HuH-7 (cell line): ENCODE measurements at places on chromosomes 4 and X.

DNA sequence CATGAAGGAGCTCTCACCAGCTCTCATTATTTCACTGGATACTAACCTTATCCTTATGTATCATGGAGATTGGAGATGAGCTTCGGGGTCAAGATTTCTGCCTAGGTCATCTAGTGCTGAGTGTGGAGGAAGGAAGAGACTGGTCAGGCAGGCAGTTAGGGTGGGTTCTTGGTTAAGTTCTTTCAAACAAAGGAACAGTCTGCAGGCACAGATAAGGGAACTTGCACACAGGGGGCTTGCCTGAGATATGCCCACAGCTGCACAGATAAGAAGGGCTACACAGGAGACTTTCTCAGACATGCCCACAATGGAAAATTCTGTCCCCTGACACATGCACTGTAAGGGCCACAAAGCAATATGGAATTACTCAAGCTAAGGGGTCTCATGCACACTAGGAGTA lies 904.1 kb downstream of the NLGN4X start:
- DNase-seq = no peak

DNA sequence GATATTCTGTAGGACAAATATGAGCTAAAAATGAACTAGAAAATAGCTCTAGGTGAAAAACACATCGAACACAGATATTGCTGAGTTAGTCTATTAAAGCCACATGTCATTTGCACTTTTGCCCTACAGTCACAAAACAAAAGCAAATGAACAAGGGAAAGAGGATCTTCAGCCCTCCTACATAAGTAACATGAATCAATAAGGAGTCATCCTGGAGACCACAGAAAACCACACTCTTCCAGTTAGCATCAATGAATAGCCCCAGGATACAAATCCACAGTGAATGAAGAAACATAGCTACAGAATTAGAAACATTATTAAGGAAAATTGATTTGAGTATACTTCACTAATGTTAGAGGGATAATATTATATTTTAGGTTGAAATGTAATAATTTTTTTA lies 311.4 kb downstream of the MAPK10 start:
- no peak for DNase-seq

GRCh38 chr4:80173401-80173800 lies 23.9 kb upstream of the PRDM8 start:
- DNase-seq = no peak

DNA sequence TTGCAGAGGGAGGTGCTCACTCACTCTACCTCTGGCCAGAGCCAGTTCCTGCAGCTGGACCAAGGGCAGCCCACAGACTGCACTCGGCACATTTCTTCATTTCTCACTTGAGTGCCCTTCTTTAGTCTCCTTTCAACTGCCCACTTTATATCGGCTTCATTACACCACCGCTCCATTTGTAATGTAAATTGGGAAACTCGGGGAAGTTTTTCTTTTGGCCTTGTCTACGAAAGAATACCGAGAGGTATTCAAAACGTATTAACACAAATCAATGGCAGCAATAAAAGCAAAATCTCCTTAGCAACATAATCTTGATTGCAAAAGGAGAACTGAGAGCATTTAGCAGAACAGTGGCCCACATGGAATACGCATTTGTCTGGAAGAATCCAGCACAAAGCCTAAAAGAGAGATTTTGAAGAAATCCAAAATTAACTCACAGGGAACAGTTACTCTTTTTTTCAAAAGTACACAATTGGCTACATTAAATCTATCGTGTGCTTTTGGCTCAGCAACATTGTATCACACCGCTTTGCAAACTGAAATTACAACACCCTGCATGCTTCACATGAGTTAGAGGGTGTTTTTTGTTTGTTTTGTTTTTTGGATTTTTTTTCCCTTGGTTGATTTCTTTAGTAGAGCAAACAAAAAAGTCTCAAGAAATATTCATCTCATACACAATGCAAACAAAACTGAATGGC lies 62.6 kb downstream of the CHIC2 start:
- no peak for DNase-seq

DNA sequence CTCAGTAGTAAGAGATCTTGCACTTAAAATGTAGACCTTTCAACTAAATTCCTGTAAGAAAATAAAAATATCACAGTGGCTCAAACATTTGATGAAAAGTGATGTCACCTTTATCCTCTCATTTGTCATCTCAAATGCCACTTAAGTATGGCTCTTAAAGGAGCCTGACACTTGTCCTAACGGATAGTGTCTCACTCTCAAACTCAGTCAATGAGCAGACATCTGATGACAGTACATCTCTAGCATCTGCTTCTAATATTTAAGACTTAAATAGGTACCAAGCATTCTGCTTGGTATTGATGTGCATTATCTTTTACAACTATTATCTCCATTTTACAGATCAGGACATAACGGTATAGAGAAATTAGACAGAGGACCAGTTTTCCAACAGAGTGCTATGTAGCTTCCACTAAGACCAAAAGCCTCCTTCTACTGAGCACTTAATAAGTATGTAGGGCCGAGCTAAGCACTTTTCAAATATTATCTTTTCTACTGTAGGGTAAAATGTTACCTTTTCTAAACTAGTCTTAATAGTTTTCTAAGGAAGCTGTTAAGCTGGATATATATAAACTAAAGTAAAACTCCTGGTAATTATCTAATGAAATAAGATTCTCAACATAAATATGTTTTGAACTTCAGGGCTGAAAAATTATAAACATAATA lies 110.2 kb downstream of the PDE5A start:
- DNase-seq = no peak

GRCh38 chr4:188287169-188287894 lies 148.1 kb downstream of the TRIML1 start:
- no peak for DNase-seq

DNA sequence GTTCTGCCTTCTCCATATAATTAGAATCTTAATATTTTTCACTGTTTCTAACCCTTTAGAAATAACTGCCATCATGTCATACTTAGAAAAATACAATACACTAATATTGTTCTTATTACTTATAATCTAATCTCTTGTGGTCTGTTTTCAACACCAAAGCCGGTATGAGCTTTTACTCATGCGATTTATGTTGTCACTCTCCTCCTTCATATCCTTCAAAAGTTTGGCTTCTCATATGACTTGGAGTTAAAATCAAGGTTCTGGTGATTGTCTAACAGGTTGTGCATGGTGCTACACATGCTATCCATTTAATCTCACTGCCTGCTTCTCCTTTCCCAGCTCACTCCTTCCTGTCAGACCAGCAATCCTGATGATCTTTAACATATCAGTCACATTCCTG lies 1392.9 kb downstream of the ARAP2 start:
- DNase-seq = no peak

DNA sequence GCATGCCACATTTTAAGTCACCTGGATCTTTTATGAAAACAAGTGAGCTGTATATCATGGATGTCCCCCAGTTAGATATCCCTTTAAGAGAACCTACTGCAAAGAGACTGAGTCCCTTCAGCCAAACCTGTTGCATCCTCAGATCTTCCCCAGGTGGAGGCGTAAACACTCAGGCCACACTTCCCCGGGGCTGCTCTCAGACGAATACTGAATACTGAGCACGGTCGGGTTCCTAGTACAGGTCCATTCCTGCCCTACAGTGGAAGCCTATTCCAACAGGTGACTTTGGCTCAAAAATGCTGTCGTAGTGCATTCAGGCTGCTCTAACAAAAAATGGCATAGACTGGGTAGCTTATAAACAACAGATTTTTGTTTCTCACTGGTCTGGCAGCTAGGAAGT lies 320.2 kb upstream of the CLNK start:
- DNase-seq = no peak

DNA sequence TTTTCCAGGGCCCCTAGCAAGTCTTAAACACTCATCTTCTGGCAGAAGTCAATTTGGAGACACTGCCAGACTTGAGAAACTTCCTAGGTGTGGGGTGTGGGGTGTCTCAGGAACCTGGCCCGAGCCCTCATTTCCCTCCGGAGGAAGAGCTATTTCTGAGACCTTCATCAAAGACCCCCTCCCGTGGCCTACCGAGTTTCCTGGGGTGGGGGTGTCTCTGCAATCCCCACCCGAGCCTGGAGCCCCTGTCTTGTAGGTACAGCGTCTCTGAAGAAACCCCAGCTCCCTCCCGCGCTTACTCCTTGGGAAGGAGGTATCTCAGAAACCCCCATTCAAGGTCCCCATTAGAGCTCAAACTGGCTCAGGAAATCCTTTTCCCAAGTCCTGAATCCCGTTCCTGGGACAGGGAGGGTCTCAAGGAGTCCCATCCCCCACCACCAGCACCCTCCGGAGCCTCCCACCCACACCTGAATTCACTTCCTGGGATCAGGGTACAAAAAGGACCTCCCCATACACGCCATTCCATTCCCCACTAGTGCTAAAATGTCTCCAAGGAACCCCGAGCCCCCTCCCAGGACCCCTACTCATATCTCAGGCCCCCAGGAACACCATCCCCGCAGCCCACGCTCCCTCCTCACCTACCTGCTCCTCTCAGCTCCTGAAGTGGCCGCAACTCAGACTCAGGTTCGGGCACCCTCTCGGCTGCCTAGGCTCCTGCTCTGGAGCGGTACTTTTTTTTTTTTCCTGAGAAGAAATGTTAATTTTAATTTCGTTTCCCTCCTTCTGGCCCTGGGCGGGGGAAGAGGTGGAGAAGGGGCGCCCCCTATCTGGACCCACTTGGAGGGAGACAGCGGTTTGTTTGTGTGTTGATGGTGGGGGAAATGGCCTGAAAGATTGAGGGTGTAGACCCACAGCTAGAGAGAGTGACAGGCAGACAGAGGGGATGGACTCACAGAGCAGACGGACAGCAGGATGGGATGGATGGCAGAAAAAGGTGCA lies 1.1 kb downstream of the SLC38A5 start:
- no peak for DNase-seq

DNA sequence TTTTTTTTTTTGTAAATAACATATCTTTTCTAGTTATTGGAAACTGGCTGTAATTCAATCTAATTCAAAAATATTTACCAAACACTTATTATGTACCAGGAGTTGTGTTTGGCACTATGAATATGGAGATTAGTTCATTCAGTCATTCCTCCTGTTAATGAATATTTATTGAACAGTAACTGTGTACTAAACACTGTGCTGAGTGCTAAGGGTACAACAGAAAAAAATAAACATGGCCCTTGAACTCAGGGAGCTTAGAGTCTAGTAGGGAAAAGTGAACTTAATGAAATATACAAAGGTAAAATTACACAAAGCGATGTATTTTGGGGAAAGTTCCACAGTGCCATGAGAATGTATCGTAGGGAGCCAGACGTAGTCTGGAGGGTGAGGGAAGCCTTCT lies 87.1 kb downstream of the STK32B start:
- DNase-seq = no peak

GRCh38 chrX:38868941-38869401 lies 67.7 kb downstream of the MID1IP1 start:
- no peak for DNase-seq

DNA sequence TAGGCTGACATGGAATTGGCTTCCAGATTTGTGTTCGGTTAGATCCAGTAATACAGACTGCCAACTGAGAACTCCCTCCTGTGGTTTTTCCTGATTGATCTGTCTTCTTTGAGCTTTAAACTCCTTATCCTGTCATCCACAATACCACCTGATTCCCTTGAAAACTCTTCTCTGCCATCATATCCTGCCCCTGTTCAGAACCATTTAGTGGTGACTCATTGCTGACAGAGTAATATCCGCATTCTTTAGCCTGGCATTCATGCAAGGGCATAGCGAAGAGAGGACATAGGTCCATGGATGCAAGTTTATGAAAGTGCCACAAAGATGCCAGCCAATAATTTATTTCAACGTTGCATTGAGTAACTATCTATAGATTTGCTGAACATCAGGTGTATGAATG lies 76.6 kb downstream of the ITIH6 start:
- DNase-seq = no peak

DNA sequence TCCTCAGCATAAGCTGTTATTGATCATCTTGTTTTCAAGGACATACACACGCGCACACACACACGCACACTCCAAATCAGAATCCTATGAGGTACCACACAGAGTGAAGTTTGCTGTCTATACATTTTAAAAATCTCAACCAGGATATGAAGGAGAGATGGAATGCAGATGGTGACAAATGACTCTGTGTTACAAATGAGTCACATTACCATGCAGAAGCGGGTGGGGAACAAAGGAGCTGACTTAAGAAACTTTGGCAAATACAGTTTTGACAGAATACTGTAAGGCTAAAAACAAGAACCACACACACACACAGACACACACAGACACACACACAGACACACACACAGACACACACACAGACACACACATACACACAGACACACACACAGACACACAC lies 81.7 kb downstream of the RELL1 start:
- DNase-seq = no peak

DNA sequence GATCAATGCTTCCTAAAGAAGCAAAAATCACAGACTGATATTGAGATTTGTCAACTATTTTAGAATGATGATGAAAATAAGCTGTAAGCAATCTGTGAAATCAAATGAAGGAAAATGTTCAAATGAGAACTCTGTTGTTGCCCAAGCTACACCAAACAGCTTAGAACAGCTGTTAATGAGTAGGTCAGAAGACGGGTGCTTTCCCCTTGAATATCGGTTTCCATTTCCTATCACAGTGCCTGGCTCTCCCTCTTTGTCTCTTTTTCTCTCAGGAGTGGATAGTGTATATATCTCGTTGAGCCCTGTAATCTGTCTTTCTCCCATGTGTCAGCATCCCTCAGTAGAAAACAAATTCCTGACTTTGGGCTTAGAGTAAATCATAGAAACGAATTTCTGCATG lies 1592.9 kb upstream of the TENM3 start:
- no peak for DNase-seq

- DNase-seq = no peak
Measured at GRCh38 chrX:118249146-118249545, 96.8 kb upstream of the WDR44 start.

DNA sequence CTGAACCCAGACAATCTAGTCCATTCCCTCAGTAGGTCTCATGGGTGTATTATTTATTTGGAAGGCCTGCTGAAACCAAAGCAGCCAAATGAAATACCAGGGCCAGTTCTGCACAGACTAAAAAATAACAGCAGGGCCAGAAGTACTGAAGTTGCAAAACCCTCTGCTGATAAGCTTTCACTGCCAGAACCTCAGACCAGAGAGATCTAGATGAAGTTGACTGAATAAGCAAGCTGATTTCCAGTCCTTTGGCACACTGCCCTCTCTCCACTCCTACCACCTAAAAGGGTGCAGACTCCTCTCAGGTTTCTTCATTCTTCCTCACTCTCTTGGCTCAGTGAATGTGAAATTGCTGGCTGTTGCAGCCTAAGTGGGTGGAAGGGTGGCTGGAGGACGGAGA lies 276.7 kb upstream of the KLF3 start:
- peak; percentile 26 for DNase-seq
